NCI-H1105 (cell line): ENCODE measurements at places on chromosomes 6 and 20.

DNA sequence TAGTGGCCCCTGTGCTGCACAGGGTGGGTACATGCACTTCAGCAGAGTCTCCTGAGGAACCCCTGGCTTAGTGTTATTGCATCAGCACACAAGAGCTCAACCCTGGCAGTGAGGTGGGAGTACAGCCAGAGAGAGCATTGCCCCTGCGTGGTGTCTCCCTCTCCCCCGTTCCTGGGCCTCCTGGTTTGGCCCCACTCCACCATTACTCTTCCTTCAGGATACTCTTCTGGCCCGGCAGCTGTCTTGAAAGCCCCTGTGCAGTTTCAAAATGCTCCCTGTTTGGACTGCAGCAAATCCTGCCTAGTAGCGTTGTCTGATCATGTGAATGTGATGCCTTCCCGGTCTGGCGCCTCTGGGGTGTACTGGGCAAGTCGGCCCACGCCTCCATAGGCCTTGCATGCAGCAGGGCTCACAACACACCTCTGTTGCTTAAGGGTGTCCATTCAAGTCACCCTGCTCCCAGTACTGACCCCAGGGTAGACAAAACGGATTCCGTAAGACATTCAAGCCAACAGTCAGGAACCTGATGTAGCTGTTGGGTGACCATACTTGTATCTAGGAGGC lies 32.1 kb downstream of the TXNDC5 start:
- DNase-seq: no peak

DNA sequence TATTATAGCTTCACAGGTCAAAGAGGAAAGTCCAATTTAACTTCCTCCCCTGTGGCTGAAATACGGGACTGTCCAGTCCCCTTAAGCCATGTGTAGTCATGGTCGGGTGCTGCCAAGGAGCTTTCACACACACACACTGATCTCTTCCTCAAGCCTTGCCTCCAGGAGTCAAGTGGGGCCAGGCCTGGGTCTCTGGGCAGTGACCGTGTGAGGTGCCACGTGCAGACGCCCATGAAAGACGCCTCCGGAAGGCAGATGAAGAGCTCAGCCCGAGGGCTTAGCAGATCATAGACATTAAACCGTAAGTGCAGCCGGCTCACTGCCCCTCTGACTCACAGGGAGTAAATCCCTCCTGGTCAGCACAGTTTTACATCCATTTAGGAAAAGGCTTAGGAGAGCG lies 4.2 kb downstream of the GABRR2 start:
- DNase-seq: no peak

DNA sequence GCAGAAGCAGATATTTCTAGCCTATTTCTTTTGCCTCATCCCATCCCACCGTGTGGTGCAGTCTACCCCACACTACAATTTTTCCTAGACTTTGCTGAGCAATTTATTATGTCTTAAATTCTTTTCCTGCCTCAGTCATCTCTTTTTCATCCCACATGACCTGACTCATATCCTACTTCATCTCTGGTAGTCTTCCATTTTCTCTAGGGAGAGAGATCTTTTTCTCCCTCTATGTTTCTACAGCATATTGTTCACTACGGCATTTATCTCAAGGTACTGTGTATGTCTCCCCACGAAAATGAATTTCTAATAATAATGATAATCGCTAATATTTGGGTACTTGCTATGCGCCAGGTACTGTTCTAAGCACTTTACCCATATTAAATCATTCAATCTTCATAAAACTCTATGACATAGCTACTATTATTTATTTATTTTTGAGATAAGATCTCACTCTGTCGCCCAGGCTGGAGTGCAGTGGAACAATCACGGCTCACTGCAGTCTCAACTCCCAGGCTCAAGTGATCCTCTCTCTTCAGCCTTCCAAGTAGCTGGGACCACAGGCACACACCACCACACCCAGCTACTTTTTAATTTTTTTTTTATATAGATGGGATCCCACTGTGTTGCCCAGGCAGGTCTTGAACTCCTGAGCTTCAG lies 15.6 kb downstream of the PDSS2 start:
- DNase-seq: no peak

- DNase-seq: no peak
Observed at GRCh38 chr20:32050851-32051556, 1.0 kb upstream of the HCK start.

- no peak for DNase-seq
Observed at GRCh38 chr20:492159-492558, 29.8 kb upstream of the TBC1D20 start.

DNA sequence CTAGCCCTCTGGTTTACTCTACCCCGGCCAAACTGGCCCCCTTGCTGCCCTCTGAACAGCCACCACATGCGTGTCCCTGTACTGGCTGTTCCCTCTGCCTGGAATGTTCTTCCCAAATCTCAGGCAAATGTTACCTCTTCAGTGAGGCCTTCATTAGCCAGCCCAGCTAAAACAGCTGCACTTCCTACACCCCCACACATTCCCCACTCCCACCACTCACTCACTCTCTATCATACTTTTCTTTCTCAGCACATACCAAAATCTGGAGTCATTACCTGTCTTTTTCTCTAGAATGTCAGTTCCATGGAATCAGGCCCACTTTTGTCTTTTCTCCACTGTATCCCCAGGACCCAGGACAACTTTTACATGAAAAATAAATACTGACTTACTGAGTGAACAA lies 401.2 kb upstream of the SULF2 start:
- DNase-seq: no peak

DNA sequence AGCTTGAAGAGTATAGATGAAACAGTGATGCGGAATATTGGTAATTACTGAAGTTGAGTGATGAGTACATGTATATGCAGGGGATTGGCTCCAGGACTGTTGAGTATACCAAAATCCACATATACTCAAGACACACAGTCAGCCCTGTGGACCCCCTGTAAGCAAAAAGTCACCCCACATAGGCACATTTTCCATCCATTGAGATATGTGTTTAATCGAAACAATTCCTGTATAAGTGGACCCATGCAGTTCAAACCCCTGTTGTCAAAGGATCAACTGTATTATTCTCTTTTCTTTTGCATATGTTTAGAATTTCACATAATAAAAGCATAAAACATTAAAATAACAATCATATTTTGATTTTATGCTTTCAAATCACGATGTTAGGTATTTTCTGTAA lies 32.1 kb upstream of the FILIP1 start:
- DNase-seq: no peak

GRCh38 chr6:148382861-148383260 lies 40.2 kb downstream of the SASH1 start:
- no peak for DNase-seq

- no peak for DNase-seq
Observed at GRCh38 chr6:18392346-18392877, 5.3 kb downstream of the RNF144B start.

DNA sequence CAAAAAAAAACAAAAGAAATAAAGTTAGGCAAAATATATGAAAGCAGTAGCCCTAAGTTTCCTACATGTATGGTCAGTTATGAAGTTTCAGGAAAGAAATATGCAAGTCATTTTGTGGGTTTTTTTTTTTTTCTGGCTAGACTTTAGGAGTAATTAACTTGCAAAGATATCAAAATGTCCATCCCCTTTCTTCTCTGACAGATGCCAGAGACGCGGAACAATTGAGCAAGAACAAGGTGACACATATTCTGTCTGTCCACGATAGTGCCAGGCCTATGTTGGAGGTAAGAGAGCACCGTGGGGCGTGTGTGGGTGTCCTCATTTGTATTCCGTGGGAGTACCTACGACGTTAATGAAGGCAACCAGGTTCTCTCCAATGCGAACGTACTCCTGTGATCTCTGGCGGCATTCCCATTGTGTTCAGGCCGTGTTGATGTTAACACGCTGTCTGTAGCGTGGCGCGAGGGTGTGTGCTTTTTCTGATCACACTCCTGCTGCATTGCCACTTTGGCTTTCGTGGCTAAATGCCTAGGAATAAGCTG lies 19.5 kb downstream of the DUSP22 start:
- DNase-seq: no peak

DNA sequence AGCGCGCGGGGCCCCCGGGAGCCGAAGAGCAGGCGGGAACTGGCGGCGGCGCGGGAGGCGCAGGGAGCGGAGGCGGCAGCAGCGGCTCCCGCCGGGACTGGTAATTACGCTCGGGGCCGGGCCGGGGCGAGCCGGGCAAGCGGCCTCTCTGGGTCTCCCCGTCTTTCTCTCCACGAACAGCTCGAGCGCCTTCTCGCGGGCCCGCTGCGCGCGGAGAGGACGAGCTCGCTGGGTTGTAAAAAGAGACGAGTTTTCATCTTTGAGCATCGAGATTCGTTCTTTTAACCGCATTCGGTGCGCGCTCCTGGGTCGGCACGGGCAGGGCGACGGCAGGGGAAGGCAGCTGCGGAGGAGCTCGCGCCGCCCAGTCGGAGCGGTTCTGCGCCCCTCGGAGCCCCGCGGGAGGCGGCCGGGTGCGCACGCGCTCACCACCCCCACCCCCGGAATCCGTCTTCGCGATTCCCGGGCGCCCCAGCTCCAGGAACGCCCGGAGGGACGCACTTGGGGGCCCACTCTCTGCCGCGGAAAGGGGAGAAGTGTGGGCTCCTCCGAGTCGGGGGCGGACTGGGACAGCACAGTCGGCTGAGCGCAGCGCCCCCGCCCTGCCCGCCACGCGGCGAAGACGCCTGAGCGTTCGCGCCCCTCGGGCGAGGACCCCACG lies 38.0 kb downstream of the YTHDF1 start:
- no peak for DNase-seq

DNA sequence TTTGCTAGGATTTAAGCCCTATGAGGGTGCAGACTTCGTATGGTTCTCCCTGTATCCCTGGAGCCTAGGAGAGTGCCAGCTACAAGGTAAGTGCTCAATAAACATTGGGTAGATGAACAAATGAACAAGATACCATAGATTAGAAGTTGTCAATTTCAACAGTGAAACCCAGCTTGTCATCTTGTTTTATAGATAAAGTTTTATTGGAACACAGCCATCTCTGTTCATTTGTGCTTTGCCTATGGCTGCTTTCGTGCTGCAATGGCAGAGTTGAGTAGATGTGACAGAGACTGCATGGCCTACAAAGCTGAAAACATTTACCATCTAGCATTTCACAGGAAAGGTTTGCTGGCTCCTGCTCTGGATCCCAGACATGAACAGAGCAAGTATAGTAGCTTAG lies 5.6 kb downstream of the DAAM2 start:
- DNase-seq: no peak

GRCh38 chr20:1465470-1466210 lies 1.0 kb downstream of the NSFL1C start:
- DNase-seq: no peak

DNA sequence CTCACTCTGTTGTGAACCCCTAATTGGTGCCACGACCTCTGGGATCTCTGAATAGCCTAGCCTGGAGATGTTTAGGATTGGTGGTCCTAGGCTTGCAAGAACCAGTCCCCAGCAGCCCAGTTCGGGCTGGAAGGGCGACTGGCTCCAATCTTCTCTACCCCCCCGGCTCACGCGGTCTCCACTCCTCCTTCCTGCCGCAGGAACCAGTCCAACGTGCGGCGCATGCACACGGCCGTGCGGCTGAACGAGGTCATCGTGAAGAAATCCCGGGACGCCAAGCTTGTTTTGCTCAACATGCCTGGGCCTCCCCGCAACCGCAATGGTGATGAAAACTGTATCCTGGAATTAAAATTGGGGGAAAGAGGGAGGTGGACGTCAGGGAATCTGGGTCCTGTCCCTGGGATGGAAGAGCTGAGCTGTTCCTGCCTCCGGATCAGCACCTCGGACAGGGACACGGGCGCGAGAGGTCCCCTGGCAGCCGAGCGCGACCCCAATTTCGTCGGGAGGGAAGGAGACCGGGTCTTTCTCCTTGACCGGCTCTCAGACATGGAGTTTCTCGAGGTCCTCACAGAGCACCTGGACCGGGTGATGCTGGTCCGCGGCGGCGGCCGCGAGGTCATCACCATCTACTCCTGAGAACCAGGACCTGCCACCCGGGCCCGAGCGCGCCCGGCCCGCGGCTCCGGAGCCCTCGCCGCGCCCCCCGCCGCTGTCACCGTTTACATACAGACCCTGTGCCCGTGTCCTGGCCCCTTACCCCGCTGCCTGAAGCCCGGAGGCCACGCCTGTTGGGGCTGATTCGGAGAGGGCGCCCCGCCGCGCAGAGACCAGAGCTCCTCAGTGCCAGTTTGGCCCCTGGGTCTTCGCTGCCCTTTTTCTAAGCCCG lies 28.2 kb downstream of the SLC12A5 start:
- no peak for DNase-seq

GRCh38 chr6:25960734-25961133 lies 1.9 kb upstream of the TRIM38 start:
- DNase-seq: no peak

GRCh38 chr6:5569491-5569890 lies 308.2 kb downstream of the FARS2 start:
- no peak for DNase-seq

DNA sequence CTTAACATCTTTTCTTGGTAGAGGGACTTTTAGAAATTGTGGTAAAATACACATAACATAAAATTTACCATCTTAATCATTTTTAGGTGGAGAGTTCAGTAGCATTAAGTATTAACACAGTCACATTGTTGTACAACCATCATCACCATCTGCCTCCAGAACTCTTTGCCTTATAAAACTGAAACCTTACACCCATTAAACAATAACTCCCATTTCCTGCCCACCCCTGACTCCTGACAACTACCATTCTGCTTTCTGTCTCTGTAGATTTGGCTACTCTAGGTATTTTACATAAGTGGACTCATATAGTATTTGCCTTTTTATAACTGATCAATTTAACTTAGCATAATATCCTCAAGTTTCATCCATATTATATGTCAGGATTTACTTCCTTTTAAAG lies 88.7 kb downstream of the ZHX3 start:
- DNase-seq: no peak

DNA sequence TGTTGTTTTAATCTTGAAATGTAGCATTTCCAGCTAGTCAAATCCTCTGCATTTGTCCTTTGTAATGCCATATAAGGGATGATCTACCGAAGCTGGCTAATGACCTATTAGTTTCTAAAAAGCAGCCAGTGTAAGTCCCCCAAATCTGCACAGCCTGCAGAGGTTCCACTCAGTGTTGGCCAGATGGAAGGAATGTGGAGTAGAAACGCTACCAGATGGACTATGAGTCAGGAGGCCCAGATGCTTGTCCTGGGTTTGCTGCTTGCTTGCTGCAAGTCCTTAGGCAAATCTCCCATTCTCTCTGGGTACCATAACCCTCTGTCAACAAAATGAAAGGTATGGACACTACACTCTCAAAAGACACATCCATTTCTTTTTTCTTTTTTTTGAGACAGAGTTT lies 149.8 kb downstream of the BTBD9 start:
- DNase-seq: no peak

DNA sequence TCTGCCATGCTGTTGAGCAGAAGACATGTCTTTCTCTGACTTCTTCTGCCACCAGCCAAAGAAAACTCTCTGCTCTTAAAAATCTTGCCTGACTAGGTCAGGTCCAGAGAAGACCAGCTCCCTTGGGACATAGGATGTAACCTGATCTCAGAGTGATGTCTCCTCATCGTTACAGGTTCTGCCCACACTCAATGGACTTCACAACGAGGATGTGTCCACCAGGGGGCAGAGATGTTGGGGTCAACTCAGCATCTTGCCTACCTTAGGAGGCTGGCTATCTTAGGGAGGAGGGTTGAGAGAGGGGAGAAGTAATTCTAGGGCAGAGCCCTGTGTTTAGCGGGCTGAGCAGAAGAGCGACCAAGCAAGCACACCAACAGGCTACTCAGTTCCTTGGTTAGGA lies 207.6 kb upstream of the CDH4 start:
- no peak for DNase-seq

- no peak for DNase-seq
Observed at GRCh38 chr20:3072530-3073250, 1.3 kb downstream of the OXT start.
